ENCODE measurements at places on chromosomes 13 and 19. TPM values are rescaled to one million over a fixed set of nuclear protein-coding genes. Genes with fewer than 3 reads are reported as not detected.

- DNase-seq: peak; percentile 67
These were observed 168.6 kb downstream of the ZNF536 start for GRCh38 chr19:30540761-30541160.

NCLN gene
- total RNA-seq: 19.0 TPM

RDH8 gene
- total RNA-seq: not detected

RFX2 gene
- total RNA-seq: 4.0 TPM

- peak; percentile 63 for DNase-seq
These were observed 27.6 kb downstream of the ARHGEF18 start for GRCh38 chr19:7376151-7376852.

- no peak for DNase-seq
These were observed 867 bp downstream of the WBP4 start for GRCh38 chr13:41061914-41062837.

ASPDH gene
- total RNA-seq: not detected

DNA sequence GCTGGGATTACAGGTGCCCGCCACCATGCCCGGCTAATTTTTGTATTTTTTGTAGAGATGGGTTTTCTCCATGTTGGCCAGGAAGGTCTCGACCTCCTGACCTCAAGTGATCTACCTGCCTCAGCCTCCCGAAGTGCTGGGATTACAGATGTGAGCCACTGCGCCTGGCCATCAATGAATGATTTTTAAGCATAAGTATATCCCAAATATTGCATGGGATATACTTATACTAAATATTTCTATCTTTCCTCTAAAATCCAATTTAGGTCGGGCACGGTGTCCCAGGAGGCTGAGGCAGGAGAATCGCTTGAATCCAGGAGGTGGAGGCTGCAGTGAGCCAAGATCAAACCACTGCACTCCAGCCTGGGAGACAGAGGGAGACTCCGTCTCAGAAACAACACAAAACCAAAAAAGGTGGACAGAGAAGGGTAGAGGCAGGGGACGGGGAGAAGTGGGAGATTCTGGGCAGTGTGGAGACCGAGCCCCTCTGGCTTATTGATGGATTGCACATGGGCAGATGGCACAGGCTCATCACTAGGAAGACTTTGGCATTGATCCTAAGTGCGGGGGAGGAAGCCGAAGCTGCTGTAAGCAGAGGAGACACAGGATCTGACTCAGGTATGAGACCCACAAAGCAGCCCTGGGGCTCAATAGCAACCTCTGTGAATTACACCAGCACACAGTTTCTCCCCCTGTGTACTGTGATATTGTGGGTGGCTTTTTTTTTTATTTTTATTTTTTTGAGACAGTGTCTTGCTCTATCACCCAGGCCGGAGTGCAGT lies 13.5 kb downstream of the ARRDC5 start:
- DNase-seq: no peak

DNA sequence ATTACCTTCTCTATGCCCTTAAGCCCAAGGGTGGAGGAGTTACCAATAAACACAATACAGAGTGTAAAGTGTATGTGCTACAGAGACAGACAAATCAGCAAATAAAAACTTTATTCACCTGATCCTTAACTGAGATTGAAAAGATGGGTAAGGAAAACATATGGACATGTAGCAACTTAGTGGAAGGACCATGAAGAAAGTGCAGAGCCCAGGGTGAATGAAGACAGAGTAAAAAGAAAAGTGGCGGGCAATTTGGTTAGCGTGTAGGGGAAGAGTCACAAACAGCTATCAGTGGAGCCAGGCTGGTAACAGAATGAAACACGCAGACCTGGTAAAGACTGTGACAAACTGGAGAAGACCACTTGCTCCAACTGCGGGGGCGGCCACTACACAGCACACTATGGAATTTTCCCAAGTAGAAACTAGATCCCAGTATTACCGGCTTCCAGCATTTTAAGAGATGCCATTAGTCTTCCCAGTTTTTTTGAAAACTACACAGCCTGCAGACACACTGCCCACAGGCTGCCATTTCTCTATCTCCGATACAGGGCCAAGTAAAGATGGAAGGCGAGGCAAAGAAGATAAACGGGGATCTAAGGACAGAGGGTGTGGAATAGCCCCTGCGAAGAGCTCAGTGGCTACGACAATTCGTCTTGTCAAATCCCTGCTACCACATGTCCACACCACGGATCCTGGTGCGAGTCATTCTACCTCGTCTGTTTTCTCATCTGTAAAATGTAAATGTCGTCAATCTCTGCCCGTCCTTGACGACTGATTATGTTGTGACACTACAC lies 1.2 kb downstream of the UQCRFS1 start:
- DNase-seq: no peak

- no peak for DNase-seq
These were observed 29.2 kb downstream of the CSNK1G2 start for GRCh38 chr19:1970003-1970805.

DNA sequence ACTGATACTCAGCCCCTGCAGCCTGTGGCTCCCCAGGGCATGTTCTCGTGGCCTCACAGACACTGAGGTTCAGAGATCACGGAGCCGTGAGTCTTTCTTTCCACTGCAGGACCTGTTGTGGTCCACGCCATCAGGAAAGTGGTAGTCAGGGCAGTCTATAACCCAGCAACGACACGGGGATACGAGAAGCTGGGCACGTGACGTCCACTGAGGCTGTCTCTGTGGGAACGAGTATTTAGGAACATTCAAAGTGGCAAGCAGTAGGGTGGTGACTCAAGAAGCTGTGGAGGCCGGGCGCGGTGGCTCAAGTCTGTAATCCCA lies 29.6 kb upstream of the CCNE1 start:
- DNase-seq: no peak

GRCh38 chr19:16013181-16013850 lies 63.0 kb upstream of the TPM4 start:
- DNase-seq: peak; percentile 60

DNA sequence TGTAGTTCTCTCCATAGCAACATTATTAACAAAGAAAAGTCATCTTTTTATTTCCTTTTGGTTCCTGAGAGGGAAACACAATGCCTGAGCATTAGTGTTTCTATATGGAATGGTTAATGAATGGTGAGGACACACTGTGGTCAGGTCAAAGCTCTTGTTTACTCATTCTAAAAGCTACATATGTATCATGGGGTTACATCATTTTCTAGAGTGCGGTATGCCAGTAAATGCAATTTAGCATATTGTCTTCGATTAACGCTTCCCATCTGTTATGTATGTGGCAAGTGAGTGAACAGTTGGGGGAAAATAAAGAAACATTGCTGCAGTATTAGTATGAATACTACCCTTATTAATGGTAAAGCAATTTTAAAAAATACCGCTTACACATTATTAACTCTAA lies 1152.2 kb upstream of the SPRY2 start:
- DNase-seq: no peak

DNA sequence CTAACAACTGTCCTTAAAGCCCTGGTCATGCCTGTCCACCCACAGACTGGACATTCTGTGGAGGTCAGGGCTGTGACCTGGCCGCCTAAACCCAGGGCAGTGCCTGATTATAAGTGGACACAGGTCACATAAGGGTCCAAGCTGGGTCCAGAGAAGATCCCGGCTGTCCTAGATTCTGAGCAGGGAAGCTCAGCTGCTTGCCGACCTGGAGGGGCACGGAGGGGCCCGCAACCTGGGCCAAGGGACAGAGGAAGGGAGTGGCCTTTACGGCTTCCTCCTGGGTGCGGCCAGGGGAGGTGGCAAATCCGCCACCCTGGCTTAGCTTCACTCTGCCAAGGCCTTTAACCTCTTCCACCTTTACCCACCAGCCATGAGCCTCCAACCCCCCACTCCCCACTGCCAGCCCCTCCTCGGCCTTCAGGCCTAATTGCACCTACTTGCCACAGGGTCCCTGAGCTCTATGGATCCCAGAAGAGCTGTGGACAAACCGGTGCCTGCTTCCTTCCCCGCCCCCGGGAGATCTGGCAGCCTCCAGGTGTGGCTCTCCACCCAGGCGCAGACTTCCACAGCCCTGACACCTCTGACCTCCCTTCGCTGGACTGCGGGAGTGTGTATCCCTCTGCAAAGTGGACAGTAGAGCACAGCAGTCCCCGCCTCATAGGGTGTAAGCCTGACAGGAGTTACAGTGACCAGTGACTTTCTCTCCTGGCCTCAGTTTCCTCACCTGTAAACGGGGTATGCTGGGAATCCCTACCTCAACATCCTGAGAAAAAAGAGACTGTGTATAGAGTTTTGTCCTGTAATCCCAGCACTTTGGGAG lies 1.7 kb downstream of the CD320 start:
- DNase-seq: peak; percentile 74

GRCh38 chr19:45488708-45489107 lies 8.1 kb downstream of the RTN2 start:
- no peak for DNase-seq

DNA sequence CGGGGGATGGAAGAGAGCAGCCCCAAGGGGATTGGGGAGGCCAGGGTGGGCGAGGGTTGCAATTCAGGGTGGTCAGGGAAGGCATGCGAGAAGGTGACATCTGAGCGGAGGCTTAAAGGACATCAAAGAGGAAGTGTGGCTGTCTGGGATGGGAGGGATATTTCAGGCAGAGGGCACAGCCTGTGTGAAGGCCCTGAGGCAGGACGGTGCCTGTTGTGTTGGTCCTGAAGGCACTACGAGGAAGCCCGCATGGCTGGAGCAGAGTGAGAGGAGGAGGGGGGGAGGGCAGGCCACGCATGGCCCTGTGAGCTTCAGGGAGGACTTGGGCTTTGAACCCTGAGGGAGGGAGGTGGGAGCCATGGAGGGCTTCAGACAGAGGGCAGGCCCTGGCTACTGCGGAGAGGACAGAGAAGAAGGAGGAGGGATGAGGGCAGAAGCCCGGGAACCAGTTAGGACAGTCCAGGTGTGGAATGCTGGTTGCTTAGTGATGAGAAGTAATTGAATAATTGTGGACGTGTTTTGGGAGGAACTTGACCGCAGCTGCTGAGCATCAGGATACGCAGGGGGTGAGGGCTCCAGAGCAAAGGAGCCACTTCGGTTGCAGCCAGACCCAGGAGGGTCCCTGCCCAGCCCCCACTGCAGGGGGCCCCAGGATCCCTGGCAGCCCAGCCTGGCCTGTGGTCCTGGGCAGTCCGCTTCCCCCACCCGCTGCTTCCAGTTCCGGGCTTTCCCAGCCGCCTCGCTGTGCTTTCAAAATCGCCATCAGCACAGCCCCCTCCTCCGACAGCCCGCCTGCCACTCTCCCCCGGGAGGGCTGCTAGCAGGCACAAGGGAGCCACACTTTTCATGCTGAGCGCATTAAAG lies 6.2 kb downstream of the TLE6 start:
- DNase-seq: peak; percentile 78

KLF5 gene
- total RNA-seq: 11.3 TPM

- no peak for DNase-seq
These were observed 752.8 kb upstream of the MIR17HG start for GRCh38 chr13:90594681-90595080.

DNA sequence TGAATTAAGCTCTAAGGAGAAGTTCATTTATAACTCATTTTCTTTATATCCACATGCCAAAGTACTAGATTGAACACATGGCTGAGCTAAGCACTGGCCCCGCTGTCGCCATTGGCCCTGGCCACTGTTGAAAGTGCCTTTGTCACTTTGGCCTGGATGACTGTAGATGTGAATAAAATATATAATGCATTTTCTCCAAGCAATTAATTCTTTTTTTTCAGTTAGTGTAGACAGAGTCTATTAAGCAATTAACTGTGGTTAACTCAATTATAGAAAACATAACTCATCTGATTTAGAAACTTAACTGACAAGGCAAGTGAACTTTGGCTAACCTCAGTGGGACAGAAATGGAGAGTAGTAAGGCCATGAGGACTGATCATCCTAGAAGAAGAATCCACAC lies 965.6 kb downstream of the EFNB2 start:
- DNase-seq: no peak

ZNF575 gene
- total RNA-seq: 1.7 TPM

DNA sequence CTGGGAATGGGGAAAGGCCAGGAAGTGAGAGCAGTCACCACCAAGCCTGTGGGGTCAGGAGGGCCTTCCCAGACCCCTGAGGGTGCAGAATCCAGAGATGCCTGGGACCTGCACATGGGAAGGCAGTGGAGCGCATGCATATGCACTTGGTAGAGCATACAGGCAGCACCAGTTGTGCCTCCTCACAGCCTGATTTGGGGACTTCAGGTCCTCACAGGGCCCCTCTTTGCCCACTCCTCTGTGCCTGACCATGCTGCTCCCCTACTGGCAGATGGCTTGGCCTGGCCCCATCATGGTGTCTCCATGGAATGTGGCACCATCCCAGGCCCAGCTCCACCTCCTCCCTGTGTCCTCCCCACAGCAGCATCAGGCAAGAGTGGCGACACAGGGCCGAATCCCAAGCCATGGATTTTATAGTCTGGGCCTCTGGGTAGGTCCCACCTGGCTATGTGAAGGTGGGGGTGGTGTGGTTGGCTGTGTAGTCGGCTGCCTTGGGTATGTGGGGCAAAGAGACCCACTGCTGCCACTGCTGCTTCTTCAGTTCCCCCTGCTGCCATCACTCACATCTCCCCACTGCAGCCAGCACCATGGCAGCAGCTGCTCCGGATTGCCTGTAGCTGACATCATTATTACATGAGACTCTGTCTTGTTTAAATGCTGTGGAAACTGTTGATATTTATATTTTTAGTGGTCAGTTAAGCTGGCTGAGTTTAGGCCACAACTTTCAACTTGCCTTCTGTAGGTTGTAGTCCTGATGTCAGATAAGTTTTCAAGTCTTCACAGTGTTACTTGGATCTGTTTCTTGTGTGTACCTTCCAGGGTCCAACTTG lies 247.0 kb downstream of the GPC6 start:
- DNase-seq: no peak

DNA sequence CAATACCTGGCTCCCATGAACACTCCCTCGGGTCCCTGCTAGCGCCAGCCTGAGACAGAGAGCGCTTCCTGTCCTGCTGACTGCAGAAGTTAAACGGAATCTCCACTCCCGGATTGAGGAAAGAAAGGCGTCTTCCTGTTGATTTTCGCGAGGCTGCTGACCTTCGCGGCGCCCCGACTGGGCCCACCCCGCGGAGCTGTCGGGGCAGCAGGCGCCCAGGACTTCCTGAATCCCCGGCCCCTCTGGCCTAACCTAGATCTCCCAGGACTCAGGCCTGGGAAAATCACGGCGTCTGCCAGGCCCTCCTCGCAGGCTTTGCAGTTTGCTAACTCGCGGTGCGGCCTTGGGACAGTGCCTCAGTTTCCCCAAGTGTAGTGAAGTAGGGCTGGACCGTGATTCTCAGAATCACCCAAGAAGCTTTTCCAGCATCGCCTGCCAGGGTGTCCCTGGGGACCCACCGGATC lies 108.8 kb downstream of the KCTD15 start:
- DNase-seq: no peak

GRCh38 chr13:79398127-79398526 lies 7.9 kb downstream of the RBM26 start:
- DNase-seq: no peak

NCAN gene
- not detected for total RNA-seq

- DNase-seq: no peak
These were observed 18.1 kb downstream of the DHRS12 start for GRCh38 chr13:51785712-51786424.

SIGLEC11 gene
- 0.27 TPM for total RNA-seq

- no peak for DNase-seq
These were observed 38.6 kb upstream of the ITM2B start for GRCh38 chr13:48194379-48194754.

SMG9 gene
- total RNA-seq: 17.2 TPM

GRCh38 chr19:46471811-46472543 lies 614 bp upstream of the PNMA8A start:
- peak; percentile 49 for DNase-seq

- no peak for DNase-seq
These were observed 154.3 kb downstream of the FGF9 start for GRCh38 chr13:21825186-21825585.

All from cardiac septum (tissue), 1 donor.